Breast epithelium (tissue), 4 donors: ENCODE measurements at places on chromosomes 2 and 18. TPM values are rescaled to one million over a fixed set of nuclear protein-coding genes. Genes with fewer than 3 reads are reported as not detected.

DES gene
- 29.6 TPM for total RNA-seq

CPLX4 gene
- total RNA-seq: not detected

HOXD12 gene
- total RNA-seq: not detected

MFSD2B gene
- total RNA-seq: not detected

MGAT5 gene
- 34.4 TPM for total RNA-seq

TUBB8B gene
- total RNA-seq: not detected

FSHR gene
- not detected for total RNA-seq

MOCOS gene
- total RNA-seq: 9.1 TPM

NBAS gene
- total RNA-seq: 44.9 TPM

EPB41L3 gene
- total RNA-seq: 178 TPM

SERPINB5 gene
- not detected for total RNA-seq

SLC9A4 gene
- not detected for total RNA-seq

PER2 gene
- 29.7 TPM for total RNA-seq

EVX2 gene
- total RNA-seq: not detected

- H3K36me3 ChIP-seq: no peaks in the 10 kb centered on the region
- no peak for DNase-seq
- H3K4me1 ChIP-seq: no peaks in the 10 kb centered on the region
- no peaks in the 10 kb centered on the region for H3K27me3 ChIP-seq
Observed at GRCh38 chr2:201696151-201696659, 2.2 kb downstream of the MPP4 start.

GRCh38 chr18:10895976-10896375 is 253.4 kb downstream of the PIEZO2 start:
- H3K4me3 ChIP-seq: no peak overlapping the region
- H3K27me3 ChIP-seq: no peaks in the 10 kb centered on the region
- H3K4me1 ChIP-seq: no peaks in the 10 kb centered on the region

- no peak overlapping the region for H3K4me3 ChIP-seq
- no peaks in the 10 kb centered on the region for H3K4me1 ChIP-seq
- H3K36me3 ChIP-seq: no peaks in the 10 kb centered on the region
- H3K27me3 ChIP-seq: no peaks in the 10 kb centered on the region
Observed at GRCh38 chr18:35491700-35492077, 6.1 kb downstream of the INO80C start.

- DNase-seq: no peak
- H3K4me1 ChIP-seq: no peaks in the 10 kb centered on the region
- H3K4me3 ChIP-seq: no peak overlapping the region
- H3K27ac ChIP-seq: no peak overlapping the region
Observed at GRCh38 chr18:39007031-39007902, 1441.7 kb upstream of the CELF4 start.

DNA sequence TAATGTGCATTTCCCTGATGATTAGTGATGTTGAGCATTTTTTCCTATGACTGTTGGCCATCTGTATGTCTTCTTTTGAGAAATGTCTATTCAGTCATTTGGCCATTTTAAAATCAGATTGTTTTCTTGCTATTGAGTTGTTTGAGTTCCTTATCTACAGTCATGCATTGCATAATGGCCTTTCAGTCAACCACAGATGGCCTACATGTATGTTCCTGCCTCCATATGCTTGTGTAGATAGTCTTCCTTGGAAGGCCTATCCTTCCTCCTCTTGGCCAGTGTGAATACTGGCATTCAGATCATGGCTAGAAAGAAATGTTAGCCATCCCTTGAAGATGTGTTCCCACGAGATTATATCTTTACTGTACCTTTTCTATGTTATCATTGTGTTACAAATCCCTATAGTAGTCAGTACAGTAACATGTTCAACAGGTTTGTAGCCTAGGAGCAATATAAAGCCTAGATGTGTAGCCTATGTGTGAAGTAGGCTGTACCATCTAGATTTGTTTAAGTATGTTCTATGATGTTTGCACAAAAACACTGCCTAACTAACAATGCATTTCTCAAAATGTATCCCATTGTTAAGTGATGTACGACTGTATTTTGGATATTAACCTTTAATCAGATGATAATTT is 65.6 kb upstream of the CD302 start:
- no peaks in the 10 kb centered on the region for H3K4me1 ChIP-seq
- H3K27ac ChIP-seq: no peak overlapping the region
- no peak overlapping the region for H3K4me3 ChIP-seq
- DNase-seq: no peak

GRCh38 chr2:151422917-151423439 is 13.3 kb downstream of the RIF1 start:
- H3K27me3 ChIP-seq: no peaks in the 10 kb centered on the region
- H3K4me1 ChIP-seq: no peaks in the 10 kb centered on the region
- no peak overlapping the region for H3K4me3 ChIP-seq
- peaks cover 7% of the 10 kb centered on the region for H3K36me3 ChIP-seq
- no peak overlapping the region for H3K27ac ChIP-seq
- no peak for DNase-seq

GRCh38 chr18:76824145-76824676 is 1.9 kb downstream of the ZNF236 start:
- H3K4me1 ChIP-seq: no peaks in the 10 kb centered on the region
- no peaks in the 10 kb centered on the region for H3K27me3 ChIP-seq
- H3K4me3 ChIP-seq: no peak overlapping the region
- H3K36me3 ChIP-seq: no peaks in the 10 kb centered on the region
- H3K27ac ChIP-seq: peak overlapping the region; percentile 90

- no peak overlapping the region for H3K27ac ChIP-seq
- no peaks in the 10 kb centered on the region for H3K36me3 ChIP-seq
- no peaks in the 10 kb centered on the region for H3K4me1 ChIP-seq
- no peak overlapping the region for H3K4me3 ChIP-seq
- no peak for DNase-seq
Observed at GRCh38 chr18:31954349-31954748, 11.4 kb upstream of the TRAPPC8 start.

GRCh38 chr18:31773774-31774476 is 13.2 kb upstream of the SLC25A52 start:
- no peaks in the 10 kb centered on the region for H3K36me3 ChIP-seq
- H3K4me1 ChIP-seq: no peaks in the 10 kb centered on the region
- H3K4me3 ChIP-seq: no peak overlapping the region
- DNase-seq: no peak
- no peak overlapping the region for H3K27ac ChIP-seq
- H3K27me3 ChIP-seq: no peaks in the 10 kb centered on the region

GRCh38 chr2:45242161-45242741 is 233.0 kb upstream of the SIX2 start:
- no peak for DNase-seq
- H3K4me3 ChIP-seq: no peak overlapping the region
- H3K4me1 ChIP-seq: no peaks in the 10 kb centered on the region
- H3K36me3 ChIP-seq: no peaks in the 10 kb centered on the region

GRCh38 chr2:3608373-3609278 is 13.7 kb downstream of the COLEC11 start:
- DNase-seq: no peak
- H3K4me3 ChIP-seq: no peak overlapping the region
- no peaks in the 10 kb centered on the region for H3K4me1 ChIP-seq
- no peak overlapping the region for H3K27ac ChIP-seq

DNA sequence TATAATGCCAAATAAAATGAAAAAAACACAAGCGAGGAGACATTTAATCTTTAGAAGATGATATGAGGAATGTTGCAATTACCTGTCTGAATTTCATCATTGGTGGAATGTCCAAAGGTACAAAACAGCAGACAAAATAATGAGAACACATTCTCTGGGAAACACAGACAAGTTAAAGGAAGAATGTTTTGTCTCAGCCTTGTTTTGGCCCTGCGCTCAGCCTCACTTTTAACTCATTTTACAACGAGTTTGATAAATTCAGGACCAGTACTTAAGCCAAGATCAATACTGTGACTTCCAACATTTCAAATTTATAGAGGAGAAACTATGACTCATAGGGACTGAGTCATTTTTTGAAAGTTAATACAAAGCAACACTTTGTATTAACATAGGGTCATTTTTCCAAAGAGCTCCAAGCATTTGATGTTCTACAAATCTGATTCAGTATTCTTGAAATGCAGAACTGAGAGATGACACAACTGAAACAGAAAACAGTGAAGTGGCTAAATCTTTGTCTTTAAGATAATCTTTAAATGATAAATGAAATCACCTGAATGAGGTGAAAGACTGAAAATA is 833.2 kb upstream of the CHAC2 start:
- DNase-seq: peak; percentile 49
- no peak overlapping the region for H3K4me3 ChIP-seq
- no peaks in the 10 kb centered on the region for H3K36me3 ChIP-seq
- H3K27ac ChIP-seq: peak overlapping the region; percentile 44
- no peaks in the 10 kb centered on the region for H3K27me3 ChIP-seq

- no peaks in the 10 kb centered on the region for H3K27me3 ChIP-seq
- no peak overlapping the region for H3K4me3 ChIP-seq
- no peaks in the 10 kb centered on the region for H3K36me3 ChIP-seq
- no peak for DNase-seq
- H3K27ac ChIP-seq: no peak overlapping the region
Observed at GRCh38 chr2:47227532-47228279, 72.6 kb upstream of the STPG4 start.

GRCh38 chr2:161576421-161576820 is 47.8 kb upstream of the SLC4A10 start:
- no peaks in the 10 kb centered on the region for H3K4me1 ChIP-seq
- H3K36me3 ChIP-seq: no peaks in the 10 kb centered on the region
- no peak overlapping the region for H3K27ac ChIP-seq
- H3K4me3 ChIP-seq: no peak overlapping the region
- no peaks in the 10 kb centered on the region for H3K27me3 ChIP-seq
